Activated CD8-positive, alpha-beta memory T cell treated with anti-CD3 and anti-CD28 coated beads, Interleukin-2, amount 10 ng/mL, durations not matched to agents 7 days and 5 days (primary cell): ENCODE measurements at places on chromosomes 7 and 10. TPM values are rescaled to one million over a fixed set of nuclear protein-coding genes. Genes with fewer than 3 reads are reported as not detected.

The AMZ1 gene
- total RNA-seq = 0.29 TPM

The WNT16 gene
- total RNA-seq = not detected

The MYH16 gene
- not detected for total RNA-seq

The NT5C2 gene
- 64.4 TPM for total RNA-seq

The TMEM72 gene
- total RNA-seq = not detected

The SPDYE16 gene
- total RNA-seq = not detected

The SNCG gene
- not detected for total RNA-seq

The TMEM236 gene
- total RNA-seq = 0.12 TPM

The WBP1L gene
- 24.6 TPM for total RNA-seq

The FAM237B gene
- total RNA-seq = not detected

DNA sequence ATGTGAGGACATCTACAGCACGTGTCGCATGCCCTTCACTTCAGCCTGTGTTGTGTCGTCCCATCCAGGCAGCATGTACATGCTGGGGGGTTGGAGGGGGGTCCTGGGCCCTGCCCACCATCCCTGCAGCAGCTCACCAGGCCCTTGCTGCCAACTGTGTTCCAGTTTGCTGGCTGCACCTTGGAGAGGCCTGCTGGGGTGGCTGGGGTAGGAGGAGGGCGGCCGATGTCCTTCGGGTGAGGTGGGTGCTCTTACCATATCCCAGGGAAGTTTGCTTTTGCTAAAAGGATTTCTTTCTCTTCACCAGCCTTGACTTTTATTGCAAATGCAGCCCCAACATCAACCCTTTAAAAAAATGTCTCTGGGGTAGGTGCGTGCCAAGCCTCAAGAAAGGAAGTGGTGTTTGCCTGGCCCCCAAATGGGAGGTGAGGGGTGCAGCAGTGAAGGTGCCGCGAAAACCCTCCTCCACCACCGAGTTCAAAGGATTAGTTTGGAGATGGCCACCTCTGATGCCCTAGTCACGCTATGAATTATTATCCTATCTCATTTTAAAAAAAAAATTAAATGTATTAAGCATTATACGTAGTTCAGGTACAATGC, 165.8 kb upstream of the KLF6 start:
- H3K36me3 ChIP-seq = peaks cover 20% of the 10 kb centered on the region
- peaks cover 65% of the 10 kb centered on the region for H3K4me1 ChIP-seq
- DNase-seq = peak; percentile 89
- H3K27ac ChIP-seq = peak overlapping the region; percentile 91

- H3K27me3 ChIP-seq = no peaks in the 10 kb centered on the region
- H3K4me3 ChIP-seq = no peak overlapping the region
- H3K4me1 ChIP-seq = no peaks in the 10 kb centered on the region
- no peak for DNase-seq
- H3K36me3 ChIP-seq = peaks cover 53% of the 10 kb centered on the region
Observed at GRCh38 chr7:158933468-158934139, 77.2 kb downstream of the DYNC2I1 start.

DNA sequence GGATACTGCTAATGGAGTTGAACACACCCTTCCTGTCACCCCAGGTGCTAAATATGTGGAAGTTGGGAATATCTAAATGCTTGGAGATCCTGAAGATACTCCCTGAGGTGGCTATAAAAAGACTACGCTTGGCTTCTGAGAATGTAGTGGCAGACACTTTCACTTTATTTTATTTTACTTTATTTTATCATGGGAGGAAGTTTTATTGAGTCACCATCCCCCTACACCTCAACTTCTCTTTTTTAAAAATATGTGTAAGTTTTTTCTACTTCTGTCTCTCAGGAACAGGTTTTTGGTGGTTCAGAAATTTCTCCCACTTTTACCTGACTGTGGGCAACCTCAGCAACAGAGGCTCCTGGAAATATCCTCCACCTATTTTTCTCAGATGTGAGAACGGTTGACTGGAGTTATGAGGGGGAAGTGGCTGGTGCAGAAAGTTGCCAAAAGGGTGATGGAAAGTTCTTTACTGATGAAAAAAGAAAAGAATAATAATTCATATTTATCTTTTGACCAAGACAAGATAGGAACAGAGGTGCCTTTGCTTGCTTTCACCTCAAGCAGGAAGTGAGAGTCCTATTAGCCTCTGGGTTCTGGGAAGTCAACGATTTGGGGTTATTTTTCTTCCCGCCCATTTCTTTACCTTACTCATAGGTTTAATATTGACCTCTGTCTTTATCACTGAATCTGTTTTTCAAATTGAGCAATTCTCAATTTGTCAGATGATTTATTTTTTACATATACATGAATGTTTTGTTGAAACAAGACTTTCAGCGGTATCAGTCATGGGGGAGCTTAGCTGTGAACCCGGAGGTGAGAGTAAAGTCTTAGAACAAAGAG, 103.6 kb downstream of the AHR start:
- peaks cover 42% of the 10 kb centered on the region for H3K4me1 ChIP-seq
- peaks cover 18% of the 10 kb centered on the region for H3K36me3 ChIP-seq
- peak overlapping the region; percentile 91 for H3K27ac ChIP-seq
- DNase-seq = peak; percentile 57
- peak overlapping the region; percentile 61 for H3K4me3 ChIP-seq

GRCh38 chr10:88108115-88108610, 244.7 kb downstream of the PTEN start:
- H3K4me3 ChIP-seq = no peak overlapping the region
- no peak for DNase-seq
- peaks cover 8% of the 10 kb centered on the region for H3K4me1 ChIP-seq
- peaks cover 7% of the 10 kb centered on the region for H3K36me3 ChIP-seq

DNA sequence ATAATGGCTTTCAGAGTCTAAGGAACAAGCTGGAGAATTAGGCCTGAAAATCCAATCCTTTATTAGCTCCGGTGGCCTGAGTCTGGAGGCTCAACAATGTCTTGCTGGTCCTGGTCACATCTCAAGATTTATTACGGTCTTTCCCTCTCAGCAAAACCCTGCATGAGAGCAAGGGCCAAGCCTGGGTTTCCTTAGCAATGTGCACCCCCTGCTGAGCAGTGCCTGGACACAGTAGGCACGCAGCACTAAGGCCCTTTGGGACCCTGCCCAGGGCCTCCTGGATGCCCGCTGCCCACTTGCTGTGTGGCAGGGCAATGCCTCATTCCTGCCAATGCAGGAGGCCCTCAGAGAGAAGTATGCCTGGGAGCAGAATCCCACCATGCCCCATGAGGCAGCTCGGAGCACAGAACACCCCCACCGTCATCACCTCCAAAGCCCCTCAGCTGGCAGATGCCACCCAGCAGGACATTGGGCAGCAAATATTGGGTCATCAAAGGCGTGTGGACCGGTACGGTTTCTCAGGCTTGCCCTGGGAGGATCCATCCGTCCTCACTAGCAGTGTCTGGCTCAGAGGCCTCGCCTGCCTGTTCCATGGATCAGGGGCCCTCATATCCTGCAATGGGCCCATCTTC, 156.4 kb downstream of the OAT start:
- no peak overlapping the region for H3K4me3 ChIP-seq
- no peak overlapping the region for H3K27ac ChIP-seq
